ENCODE measurements at places on chromosomes 1 and 21.

DNA sequence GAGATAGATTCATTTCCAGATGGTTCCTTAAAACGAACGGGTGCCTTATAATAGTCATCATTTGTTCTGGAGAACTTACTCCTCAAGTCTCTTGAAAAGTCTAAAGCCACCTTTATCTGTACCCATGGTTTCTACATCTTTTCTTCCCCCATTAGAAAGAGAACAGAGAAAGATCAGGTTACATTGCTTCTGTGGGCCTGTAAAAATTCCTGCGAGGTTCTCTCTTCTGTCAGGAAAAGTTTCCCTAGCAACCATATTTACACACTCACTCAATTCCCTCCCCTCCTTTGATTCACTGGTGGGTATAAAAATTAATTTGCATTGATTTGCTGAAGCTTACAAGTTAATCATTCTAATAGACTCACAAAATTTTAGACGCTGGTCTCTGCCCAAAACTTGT is 6.7 kb downstream of the PHC2 start:
- no peak for DNase-seq

DNA sequence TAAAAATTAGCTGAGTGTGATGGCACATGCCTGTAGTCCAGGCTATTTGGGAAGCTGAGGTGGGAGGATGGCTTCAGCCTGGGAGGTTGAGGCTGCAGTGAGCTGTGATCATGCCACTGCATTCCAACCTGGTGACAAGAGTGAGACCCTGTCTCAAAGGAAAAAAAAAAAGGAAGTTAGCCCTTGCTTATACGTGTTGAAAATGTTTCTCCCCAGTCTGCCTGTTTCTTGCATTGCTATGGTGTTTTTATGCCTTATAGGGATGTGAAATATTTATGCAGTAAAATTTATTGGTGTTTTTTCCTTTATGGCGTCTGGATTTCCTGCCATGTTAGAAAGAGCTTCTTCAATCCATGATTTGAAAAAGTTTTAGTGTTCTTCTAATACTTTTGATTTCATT is 3.6 kb upstream of the RERE start:
- DNase-seq: no peak

- DNase-seq: no peak
Observed at GRCh38 chr1:154157520-154158306, 2.8 kb upstream of the NUP210L start.

DNA sequence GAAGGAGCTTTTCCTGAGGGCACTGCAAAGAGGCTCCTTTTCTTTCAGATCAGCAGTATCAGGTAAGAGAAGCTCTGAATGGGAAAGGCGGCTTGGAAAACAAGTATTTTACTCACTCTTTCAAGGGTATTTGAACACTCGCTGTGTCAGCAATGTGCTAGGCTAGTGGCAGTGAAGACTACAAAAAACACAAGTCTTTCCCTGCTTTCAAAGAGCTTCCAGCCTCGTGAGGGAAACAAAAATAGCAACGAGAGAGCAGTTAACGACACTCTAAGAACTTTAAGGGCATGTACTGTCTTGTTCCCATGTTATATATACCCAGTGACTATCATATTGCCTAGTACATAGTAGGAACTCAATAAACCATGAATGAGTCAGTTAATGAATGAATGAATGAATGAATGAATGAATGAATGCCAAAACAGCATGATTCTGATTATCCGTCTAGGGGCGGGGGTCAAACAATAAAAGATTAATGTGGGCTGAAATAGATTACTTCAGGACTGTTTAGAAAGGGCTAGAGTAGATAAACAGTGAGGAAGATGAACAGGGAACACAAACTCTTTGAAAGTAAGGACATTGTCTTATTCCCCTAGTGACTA is 14.2 kb upstream of the MCOLN3 start:
- no peak for DNase-seq

GRCh38 chr21:20106368-20106767 is 891.8 kb upstream of the NCAM2 start:
- DNase-seq: no peak

DNA sequence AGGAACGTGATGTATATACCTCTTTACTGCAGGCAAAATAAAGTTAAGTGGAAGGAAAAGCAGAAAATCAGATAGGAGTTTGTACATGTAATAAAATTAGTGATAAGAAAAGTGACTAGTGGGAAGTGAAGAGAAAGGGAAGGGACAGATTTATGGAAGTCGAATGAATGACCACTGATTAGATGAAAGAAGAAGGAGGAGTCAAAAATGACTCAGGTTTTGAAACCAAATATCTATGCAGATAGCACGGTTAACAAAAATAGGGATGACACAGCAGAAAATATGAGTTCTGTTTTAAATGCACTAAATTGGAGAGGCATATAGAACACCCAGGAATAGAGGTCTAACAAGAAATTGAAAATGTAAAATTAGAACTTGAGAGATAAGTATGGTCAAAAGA is 128.0 kb downstream of the HMCN1 start:
- no peak for DNase-seq

DNA sequence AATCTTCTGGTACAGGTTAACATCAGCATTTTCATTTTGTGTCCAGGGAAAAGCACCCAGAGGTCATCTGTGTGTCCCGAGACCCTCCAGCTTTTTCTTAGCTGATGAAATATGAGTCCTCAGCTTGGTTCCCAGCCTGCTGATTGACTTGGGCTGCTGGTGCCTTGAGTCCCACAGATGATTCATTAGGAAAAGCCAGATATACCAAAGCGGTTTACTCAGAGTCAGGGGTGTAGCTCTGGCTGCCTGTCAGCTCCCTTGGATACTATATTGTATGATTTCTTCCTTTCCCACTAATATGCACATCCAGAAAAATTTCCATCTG is 43.7 kb upstream of the MAB21L3 start:
- DNase-seq: peak; percentile 92

GRCh38 chr1:119924948-119925898 is 28.9 kb upstream of the ADAM30 start:
- no peak for DNase-seq

DNA sequence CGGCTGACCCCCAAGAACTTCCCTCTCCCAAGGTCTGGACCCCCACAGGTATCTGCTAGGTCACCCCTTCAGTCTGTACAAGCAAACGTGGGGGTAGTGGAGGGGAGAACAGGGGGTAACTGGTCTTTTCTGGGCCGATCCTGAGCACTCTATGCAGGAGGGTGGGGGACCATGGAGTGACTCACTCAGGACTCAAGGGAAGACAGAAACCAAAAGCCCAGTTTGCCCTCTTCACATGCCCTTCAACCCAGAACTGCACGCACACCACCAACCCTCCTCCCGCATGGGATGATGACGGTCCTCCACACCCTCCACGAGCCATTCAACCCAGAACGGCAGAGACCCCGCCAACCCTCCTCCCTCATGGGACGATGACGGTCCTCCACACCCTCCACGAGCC is 53.6 kb upstream of the GPR153 start:
- no peak for DNase-seq

DNA sequence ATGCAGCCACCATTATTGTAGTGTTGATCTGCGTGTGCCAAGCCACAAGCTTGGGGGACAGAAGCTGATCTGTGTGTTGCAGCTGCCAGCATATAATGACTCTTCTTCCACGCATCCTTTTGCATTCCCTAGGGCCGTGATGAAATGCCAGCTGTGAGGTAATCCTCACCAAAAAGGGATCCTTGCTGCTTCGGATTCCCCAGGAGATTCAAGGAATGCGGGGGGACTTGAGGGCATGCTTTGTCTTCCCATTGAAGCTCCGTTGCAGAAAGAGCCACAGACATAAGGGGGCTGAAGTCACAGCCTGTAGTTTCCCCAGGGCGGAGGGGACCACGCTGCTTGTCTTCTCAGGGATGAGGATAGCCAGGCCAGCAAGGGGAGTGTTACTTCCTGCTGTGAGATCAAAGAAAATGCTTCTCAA is 281.6 kb upstream of the FMN2 start:
- DNase-seq: peak; percentile 59

GRCh38 chr1:168135921-168136708 is 615 bp downstream of the GPR161 start:
- no peak for DNase-seq

DNA sequence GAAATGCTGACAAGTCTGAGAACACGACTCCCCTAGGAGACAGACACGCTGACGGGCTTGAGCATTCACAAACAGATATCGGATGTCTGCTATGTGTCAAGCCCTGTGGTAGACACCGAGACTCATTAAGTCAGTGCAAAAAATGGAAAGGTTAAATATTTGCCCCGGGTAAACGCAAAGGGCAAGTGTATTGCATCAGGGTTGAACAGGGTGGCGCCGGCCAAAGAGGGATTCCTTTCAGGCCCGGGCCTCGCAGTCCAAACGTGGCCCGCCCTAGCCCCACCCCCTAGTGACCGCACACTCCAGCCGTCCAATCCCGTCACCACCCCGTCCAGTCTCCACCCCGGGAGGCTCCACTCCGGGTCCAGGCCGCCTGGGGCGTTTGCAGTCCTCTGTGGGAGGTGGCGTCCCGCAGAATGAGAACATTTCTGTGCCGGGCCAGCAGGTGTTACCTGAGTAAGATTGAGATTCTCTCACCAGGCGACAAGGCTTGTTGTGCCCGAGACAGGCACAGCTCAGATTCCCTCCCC is 16.3 kb upstream of the TMEM9 start:
- peak; percentile 54 for DNase-seq

- no peak for DNase-seq
Observed at GRCh38 chr1:216908126-216908525, 184.9 kb upstream of the ESRRG start.

DNA sequence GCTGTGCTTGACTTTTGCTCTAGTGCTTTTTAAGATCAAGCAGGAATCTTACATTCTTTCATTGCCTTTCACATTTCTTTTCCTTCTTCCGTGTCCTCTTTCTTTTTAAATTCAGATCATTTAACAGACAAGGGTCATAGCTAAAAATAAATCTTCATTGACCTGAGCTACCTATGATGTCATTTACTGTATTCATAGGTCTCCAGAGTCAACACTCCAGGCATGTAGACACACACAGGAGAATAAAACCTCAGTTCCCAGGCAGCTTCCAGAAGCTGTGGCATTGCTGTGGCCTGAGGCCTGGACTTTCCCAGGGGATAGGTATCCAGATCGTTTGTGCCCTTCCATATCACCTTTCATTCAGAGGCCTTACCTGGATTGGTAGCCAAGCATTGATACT is 38.5 kb upstream of the ENAH start:
- DNase-seq: no peak

DNA sequence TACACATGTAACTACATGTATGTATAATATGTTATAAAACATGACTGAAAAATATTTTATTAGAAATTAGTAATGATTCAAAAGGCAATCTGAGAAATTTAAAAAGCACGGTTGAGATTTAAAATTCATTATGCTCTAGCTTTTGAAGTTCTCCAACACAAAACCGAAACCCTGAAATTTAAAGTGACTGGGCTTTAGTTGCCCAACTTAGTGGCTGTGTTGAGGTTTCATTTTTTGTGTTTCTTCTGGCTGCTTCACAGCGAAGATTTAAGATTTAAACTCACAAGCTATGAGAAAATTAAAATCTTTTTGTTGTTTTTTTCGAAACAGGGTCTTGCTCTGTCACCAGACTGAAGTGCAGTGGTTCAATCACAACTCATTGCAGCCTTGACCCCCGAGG is 1058.7 kb downstream of the NCAM2 start:
- no peak for DNase-seq

DNA sequence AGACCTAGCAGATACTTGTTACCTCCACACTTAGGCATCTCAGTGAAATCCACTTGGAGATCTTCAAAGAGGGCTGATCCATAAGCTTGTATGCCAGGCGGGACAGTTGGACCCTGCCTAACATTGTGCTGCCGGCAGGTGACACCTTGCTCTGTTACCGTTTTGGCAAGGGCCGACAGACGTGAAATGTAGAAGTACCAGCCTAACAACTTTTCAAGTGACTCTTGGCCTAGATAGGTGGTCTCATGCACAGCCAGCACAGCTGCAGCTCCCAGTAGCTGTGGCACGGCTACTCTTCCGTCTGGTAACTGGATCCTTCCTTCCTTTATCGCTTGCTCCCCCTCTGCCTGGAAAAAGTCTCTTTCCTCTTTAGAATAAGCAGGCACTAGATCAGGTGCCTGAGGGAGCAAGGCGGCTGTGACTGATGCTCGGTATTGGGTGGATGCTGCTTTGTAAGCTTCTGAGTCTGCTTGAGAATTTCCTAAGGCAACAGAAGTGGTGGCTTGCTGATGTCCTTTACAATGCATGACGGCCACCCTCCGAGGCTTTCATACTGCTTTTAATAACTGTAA is 713.5 kb downstream of the AMY1C start:
- no peak for DNase-seq

DNA sequence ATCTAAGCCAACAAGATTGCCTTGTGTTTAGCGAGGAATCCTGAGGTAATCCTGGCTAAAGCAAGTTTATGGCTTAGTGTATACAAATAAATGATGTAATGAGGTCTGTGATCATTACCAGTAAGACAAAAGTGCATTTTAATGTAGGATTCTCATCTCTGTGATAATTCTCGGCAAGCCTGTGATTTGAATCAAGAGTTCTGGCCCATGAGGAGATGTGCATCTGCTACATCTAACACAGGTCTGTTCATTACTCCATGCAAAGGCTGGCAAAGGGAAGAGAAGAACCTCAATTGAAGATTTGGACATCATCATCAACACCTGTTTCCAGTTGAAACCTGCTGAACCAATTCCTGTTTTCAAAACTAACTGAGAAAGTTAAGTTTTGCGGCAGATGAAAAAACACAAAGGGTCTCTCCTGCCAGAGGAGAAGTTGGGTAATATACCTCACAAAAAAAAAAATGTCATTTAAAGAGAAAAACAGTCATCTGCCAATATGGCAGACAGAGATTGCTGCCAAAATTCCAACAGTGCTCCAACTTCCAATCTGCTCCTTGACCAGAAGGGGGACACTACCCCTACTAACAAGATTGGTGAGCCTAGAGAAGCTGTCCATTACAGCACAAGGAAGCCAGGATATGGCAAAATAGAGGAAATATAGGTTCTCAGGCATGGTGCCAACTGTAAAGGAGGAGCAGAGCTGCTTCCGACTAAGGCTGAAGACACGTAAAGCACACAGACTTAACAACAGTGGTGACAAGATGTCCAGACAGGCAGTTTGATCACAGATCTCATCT is 453.7 kb downstream of the TTLL7 start:
- no peak for DNase-seq

DNA sequence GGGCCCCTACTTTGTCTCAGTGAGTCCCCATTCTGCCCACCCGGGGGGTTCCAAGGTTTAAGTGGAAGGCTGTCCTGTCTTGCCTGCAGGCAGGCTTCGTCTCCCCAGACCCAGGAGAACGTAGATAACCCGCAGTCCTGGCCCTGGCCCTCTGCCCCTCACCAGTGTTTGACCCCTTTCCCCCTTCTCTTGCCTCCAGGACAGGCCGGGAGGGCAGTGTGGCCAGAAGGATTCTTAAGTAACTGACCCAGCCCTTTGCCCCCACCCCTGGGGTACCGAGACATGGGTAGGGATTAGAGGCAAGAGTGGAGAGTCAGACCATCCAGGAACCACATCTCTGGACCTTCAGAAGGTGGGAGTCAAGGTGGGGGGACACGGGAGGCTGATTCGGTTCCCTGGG is 8.8 kb downstream of the TMEM222 start:
- no peak for DNase-seq

DNA sequence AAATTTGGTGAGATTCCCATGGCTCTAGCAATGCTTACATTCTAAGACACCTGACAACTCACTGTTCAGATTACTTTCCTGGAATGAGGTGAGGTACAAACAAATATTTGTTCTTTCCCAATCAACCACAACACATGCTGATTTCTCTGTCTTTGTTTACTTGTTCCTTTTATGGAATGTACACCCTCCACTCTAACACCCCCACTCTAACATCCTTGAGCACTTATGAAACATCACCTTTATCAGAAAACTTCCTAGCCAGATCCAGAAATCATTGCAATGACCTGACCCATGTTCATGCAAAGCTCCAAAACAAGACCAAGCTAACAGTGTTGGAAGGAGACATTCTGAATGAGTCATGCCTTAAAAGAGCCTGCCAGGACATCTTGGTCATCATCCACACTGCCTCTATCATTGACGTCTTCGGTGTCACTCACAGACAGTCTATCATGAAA is 35.5 kb downstream of the HSD3B1 start:
- DNase-seq: no peak

All from fibroblast of skin of left biceps (primary cell).